Hematopoietic multipotent progenitor cell treated with erythropoietin and hydrocortisone succinate and interleukin-3 and kit ligand, for 4 days (in vitro differentiated cells): ENCODE measurements at places on chromosomes 7 and 10.
A peak's percentile ranks its signal among the peaks of the same experiment; 100 is the strongest.

DNA sequence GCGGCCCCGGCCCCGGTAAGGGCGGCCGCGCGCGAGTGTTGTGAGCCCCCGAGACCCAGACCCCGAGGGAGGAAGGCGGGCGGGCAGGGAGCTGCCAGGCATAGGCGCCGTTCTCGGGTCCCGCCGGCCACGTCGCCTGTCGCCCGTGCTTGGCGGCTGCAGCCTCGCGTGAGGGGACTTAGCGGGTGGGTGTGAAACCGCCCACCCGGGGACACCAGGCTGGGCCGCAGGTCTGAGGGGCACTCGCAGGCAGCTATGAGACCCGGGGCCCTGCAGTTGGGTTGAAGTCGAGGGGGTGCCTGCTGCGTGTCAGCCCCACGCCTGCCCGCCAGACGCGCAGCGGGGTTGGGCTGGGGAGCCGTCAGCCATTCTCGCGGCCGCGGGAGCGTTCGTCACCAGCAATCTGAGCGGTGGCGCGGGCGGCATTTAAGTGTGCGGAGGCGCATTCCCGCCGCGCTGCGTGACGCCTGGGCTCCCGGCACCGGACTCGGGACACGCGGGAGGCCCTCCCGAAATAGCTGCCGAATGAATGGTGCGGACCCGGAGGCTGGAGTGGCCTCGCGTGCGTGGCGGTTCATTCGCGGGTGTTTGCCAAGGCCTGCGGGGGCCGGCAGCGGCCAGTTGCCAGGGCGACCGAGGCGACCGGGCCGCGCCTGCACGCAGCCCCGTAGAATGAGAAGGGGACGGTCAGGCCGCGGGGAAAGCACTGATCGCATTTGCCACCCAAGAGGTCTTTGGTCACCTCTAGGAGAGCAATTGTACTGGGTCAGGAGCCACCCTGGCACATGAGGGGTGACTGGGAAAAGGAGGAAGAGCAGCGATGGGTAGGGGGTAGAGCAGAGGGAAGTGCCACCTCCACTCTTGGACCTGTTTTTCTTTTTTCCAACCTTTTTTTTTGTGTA, 750 bp downstream of the ZNF398 start:
- peak; percentile 72 for DNase-seq

GRCh38 chr7:74412056-74412455, 41.6 kb upstream of the GTF2IRD1 start:
- peak; percentile 56 for DNase-seq

DNA sequence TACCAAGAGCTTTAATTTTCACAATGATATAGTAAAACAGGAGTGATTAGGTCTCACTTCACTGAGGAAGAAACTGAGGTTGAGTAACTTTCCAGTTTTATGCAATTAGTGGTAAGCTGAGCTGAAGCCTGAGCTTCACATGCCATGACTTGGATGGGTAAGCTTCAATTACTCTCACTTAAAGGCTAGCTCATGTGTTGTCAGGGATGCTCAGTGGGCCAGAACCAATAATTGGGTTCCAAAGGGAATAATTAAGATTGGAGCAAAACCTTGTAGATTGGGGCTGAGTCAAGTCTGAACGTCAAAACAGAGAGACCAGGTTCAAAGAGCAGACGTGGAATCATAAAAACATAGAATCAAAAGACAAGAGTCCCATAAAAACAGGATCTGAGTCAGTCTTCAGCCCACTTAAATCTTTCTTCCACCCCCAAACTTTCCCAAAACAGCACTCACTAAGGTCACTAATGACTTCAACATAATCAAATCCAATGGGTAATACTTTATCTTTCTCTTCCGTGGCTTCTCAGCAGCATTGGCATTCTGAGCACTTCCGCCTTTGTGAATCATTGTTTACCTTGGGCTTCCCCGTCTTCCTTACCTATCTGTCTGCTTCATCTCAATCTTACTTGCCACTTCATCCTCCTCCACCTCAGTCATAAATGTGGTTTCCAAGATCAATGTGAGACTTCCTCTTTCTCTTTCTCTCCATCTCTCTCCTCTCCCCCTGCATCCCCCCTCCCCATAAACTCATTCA, 23.0 kb upstream of the EGFR start:
- no peak for DNase-seq

DNA sequence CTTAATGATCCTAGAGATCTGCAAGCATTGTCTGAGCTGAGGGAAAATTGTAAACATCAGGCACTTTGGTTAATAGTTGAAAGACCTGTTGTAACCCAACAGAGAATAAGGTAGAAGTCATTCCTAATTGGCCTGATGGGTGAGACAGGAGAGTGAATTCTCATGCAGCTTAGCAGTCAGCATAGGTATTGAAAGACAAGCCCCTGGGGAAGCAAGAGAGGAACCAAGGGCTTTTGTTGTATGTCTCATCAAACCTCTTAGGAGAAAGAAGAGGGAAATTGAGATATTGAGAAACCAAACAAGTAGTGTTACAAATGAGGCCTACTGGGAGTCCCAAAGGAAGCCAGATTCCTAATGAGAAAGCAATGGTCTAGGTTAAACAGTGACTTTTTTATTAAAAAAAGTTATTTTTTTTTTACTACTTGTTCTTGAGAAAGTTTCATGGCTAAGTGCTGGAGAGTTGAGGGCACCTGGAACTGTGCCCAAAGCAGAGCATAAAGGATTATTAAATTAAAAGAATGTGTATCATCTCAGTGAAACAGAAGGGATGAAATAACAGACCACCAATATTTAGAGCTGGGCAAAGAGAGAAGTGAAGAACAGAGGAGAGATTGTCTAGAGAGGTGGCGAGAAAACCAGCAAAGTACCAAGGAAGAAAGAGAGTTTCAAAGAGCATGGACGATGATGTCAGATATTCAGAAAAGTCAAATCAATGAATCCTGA, 168.9 kb downstream of the CDK14 start:
- DNase-seq = no peak

DNA sequence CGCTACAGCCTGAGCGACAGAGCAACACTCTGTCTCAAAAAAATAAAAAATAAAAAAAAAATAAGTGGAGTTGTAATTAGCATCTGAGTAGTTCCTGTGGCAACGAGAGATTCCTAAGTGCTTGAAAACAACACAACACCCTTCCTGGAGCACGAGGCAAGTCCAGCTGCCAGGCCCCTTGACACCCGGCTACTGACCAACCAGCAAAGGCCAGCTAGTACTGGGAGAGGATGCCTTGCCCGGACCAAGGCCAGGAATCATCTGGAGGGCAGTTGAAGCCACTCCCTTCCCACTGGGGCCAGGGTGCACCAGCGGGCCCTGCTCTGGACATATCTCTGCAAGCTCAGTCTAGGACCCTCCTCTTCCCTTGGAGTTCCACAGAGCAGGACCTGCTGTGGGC, 536 bp downstream of the C10orf105 start:
- DNase-seq = no peak

DNA sequence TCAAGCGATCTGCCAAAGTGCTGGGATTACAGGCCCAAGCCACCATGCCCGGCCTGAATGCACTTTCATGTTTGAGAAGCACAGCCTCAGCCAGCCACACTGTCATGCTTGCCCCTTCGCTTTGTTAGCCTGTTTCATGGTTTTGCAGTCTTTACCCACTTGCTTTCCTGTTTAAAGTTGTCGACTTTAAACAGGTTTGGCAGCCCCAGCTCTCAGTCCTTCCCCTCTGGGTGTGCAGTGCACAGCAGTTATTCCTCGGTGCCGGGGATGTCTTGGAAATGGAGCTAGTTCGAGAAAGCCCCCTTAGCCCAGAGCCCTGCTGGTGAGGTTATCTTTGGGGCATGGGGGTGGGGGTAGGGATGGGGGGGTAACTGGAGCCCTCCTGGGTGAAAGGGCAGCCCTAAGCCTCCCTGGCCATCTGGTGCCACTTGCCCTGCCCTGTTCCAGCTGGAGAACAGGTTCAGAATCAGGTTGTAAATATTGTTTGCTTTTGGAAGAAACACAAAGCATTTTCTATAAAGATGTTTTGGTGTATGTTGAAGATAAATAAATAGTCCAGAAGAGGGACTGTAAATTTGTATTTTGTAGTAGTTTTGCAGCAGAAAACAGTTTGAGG, 14.8 kb downstream of the TSPAN14 start:
- DNase-seq = peak; percentile 18

- no peak for DNase-seq
These were observed 27.0 kb upstream of the TOMM7 start for GRCh38 chr7:22849662-22850061.

GRCh38 chr7:55275291-55276200, 89.6 kb upstream of the LANCL2 start:
- no peak for DNase-seq

DNA sequence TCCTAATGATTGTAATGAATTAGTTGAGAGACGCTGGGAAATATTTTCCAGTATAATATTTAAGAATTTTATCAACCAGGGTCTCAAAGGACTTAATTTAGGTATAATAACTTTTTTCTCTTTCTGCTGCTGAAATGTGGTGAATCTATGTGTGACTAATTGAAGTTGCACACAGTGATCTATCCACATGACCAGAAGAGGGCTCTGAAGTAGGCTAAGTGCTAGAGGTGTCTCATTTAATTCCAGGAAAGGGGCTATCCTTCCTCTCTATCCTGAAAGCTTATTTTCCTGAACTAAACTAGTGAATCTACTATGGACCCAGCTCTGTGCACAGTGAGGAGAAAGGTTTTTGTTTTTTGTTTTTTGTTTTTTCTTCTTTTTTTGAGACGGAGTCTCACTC, 294.4 kb upstream of the MYO3A start:
- DNase-seq = no peak

DNA sequence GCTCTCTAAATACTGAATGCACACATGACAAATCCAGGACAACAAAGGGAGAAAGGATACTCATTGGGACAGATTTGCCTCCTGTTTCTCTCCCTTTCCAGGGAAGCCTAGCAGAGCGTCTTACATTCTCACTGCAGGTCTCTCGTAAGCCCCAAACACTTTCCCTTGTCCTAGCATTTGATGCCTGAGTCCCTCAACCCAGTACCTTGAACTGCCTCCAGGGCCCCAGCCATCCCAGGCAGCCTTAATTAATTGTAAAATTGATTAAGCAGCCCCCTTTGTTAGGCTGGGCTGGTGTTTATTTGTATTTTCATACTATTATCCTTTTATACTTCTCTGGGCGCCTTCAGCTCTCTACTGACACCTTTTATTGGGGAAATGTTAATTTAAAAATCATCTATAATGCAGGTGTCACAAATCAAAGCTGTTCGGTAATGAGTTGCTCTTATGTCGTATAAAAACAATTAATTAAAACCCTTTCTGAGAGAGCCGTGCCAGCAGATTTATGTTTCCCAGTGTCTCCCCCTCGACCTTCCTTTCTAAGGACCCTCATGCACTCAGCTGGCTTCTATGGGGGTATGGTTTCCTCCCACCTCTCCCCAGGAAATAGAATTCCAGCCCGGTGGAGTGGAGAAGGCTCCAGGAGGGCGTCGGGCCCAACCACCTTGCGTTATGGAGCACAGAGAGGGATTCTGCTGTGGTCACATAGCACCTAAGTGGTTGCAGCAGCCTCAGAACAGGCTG, 243.8 kb downstream of the RPS24 start:
- DNase-seq = no peak

GRCh38 chr7:150357270-150357669, 11.4 kb upstream of the REPIN1 start:
- peak; percentile 80 for DNase-seq

DNA sequence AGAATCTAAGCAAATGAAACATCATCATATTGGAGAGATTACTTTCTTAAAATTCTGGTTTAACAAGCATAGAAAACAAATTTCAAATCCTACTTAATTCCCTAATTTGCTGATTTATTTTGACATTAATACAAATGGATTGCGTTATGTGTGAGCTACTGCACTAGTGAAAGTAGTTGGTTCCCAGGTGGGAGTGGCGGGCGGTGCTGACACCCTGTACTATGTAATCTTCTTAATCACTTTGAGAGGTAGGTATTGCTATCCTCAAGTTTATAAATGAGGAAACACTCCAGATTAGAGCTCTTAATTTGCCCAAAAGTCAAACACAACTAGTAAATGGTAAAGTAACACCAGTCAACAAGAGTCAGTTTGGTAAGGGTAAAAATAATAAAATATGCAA, 131.1 kb downstream of the ELAPOR2 start:
- DNase-seq = no peak

GRCh38 chr10:48645600-48645999, 39.1 kb upstream of the WDFY4 start:
- DNase-seq = no peak

DNA sequence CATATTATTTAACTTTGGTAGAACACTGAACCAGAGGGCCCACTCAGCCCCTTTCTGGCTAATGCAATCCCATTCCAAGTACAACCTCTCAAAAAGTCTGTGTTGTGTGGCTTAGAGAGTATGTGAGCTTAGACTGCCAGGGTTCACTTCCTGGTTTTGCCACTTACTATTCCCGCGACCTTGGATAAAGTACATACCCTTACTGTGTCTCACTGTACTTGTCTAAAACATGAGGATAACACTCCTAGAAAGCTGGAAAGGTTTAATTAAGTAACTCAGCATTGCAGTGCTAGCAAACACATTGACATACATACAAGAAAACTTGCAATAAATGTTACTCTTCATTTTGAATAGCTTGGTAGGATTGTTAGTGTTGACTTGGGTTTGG, 215.8 kb downstream of the CHCHD3 start:
- DNase-seq = no peak

- DNase-seq = no peak
These were observed 133.6 kb downstream of the TMEM26 start for GRCh38 chr10:61319386-61320256.

DNA sequence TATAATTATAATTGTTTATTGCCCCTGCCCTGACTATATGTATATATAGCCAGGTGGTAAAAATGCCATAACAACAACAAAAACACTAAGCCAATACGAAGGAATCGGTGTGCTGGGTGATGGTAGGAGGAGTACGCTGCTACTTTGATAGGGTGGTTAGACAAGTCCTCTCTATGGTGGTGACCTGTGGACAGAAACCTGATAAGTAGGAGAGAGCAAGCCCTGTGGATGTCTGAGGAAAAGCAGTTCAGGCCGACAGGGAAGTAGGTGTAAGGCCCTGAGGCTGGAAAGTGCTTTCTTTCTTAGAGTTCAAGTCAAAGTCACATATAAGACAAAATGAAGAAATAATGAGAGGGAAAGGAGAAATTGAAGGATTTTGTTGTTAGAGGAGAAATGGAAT, 823.8 kb upstream of the CELF2 start:
- no peak for DNase-seq

GRCh38 chr7:82362129-82362706, 81.4 kb downstream of the CACNA2D1 start:
- DNase-seq = no peak

GRCh38 chr10:19245889-19246752, 197.5 kb downstream of the MALRD1 start:
- DNase-seq = no peak

DNA sequence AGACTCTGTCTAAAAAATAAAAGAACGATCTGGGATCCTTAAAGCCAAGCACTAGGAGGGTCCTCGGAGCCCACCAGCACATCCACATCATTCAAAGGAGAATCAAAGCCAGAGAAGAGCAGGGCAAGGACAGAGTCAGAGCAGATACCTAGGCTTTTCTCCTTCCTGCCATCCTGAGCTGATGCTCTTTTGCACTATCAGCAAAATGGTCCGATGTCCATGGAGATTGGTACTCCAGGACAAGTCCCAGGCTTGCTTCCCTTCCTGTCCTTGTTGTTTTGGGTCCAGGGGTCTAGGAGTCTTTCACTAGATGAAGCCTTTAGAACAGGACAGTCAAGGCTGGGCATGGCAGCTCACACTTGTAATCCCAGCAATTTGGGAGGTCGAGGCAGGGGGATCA, 58.0 kb upstream of the ELN start:
- no peak for DNase-seq
